ENCODE measurements at places on chromosomes 6 and 20.

DNA sequence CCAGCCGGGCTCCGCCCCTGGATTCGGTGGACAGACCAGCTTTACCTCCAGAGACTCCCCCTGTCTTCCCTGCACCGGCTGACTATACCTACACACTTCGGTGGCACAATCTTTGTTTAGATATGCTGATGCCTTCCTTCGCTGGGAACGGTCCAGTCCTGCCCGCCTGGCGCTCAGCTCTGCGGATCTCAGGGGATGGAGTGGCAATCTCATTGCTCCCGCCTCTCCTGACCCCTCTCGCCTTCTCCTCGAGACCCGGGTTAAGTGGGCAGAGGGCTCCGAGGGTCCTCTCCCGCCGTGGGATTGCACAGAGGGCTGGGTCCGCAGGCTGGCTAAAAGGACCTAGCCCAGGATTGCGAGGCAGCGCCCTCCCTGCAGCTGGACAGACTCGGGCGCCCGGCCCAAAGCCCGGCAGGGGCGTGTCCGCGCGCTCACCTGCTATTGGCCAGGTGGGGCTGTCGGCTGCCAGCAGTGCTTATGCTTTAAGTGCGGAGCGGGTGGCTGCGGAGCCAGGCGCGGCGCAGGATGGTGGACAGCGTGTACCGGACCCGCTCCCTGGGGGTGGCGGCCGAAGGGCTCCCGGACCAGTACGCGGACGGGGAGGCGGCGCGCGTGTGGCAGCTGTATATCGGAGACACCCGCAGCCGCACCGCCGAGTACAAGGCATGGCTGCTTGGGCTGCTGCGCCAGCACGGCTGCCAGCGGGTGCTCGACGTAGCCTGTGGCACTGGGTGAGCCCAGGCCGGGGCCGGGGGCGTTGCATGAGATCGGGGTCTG, at the start of gene GNMT:
TSS of gene GNMT (plus strand) at position 512 of the 777 bp plus-strand sequence. CDS start at position 526, 14 bp downstream.
- DNase-seq, result peak; percentile 87

DNA sequence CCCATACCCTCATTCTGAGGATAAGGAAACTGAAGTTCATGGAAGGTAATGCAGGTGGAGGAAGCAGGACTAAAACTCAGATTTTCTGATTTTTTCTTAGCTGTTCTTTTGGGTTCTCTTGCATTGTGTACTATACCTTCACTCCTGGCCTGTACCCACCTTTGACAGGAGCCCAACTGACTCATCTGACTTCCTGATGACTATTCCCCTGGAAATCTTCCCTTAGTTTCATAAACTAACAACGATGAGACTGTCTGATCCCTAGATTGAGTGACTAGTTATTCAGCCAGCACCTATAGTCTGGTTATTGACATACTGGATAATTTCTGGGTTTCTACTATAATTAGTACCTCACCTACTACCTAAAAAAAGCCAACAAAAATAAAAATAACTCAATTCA, 10.1 kb downstream of the CRYBG1 start:
- DNase-seq, result no peak

- DNase-seq, result peak; percentile 81
These were observed 19.0 kb downstream of the DLL1 start for GRCh38 chr6:170271771-170272314.

- no peak for DNase-seq
These were observed 7.0 kb downstream of the SERAC1 start for GRCh38 chr6:158160932-158161539.

DNA sequence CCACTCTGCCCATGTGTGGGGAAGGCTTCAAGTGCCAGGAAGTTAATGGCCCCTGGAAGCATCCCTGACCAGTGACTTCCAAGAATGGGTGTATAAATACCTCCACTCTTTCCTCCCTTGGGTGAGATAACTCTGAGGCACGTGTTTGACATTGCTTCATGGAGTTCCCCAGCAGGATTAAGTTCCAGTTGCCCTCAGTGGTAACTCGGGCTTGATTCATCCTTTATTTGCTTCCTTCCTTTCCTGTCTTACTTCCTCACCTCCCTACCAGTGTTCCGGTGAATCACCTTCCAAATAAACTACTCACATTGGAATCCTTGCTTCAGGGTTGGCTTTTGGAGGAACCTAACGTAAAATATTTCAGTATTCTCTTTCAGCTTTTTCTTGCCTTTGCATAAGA, 84.6 kb upstream of the JAG1 start:
- DNase-seq, result no peak

- peak; percentile 70 for DNase-seq
These were observed 16.6 kb downstream of the B4GALT5 start for GRCh38 chr20:49697071-49697470.

DNA sequence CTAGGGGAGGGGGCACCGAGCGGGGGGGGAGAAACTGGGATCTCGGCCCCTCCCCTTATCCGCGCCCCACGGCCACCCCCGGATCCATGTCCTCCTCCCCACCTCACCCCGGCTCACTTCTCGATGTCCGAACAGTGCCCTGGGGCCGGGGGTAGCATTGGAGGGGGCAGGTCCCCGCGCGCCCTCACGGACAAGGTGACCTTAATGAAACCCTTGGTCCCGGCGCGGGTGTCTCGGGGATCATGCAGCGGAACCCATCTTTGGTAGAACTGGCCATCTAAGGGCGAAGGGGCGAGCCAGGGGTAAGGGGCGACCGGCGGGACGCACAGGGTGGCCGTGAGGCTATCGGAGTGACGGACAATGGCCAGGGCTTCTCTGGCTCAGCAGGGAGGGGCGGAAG, 13.6 kb upstream of the SPAG4 start:
- DNase-seq, result no peak

Measured in Peyer's patch (tissue), 4 donors.